ENCODE measurements at places on chromosomes 11 and 22. TPM values are rescaled to one million over a fixed set of nuclear protein-coding genes. Genes with fewer than 3 reads are reported as not detected.

- no peak for DNase-seq
- H3K27me3 ChIP-seq, result no peaks in the 10 kb centered on the region
These were observed 62.3 kb downstream of the DEUP1 start for GRCh38 chr11:93392867-93393266.

- no peaks in the 10 kb centered on the region for H3K36me3 ChIP-seq
- no peaks in the 10 kb centered on the region for H3K4me1 ChIP-seq
- no peak for DNase-seq
- H3K27ac ChIP-seq, result no peak overlapping the region
These were observed 76.1 kb downstream of the BBOX1 start for GRCh38 chr11:27116684-27117083.

- DNase-seq, result no peak
- no peak overlapping the region for H3K4me3 ChIP-seq
- H3K27ac ChIP-seq, result no peak overlapping the region
- no peaks in the 10 kb centered on the region for H3K36me3 ChIP-seq
- no peaks in the 10 kb centered on the region for H3K4me1 ChIP-seq
These were observed 102.7 kb upstream of the MTNR1B start for GRCh38 chr11:92866679-92867282.

- peak; percentile 78 for DNase-seq
- H3K4me3 ChIP-seq, result peak overlapping the region; percentile 32
- H3K27me3 ChIP-seq, result peaks cover 9% of the 10 kb centered on the region
- H3K36me3 ChIP-seq, result no peaks in the 10 kb centered on the region
- H3K4me1 ChIP-seq, result peaks cover 9% of the 10 kb centered on the region
These were observed 1.4 kb upstream of the KREMEN1 start for GRCh38 chr22:29071261-29072045.

DNA sequence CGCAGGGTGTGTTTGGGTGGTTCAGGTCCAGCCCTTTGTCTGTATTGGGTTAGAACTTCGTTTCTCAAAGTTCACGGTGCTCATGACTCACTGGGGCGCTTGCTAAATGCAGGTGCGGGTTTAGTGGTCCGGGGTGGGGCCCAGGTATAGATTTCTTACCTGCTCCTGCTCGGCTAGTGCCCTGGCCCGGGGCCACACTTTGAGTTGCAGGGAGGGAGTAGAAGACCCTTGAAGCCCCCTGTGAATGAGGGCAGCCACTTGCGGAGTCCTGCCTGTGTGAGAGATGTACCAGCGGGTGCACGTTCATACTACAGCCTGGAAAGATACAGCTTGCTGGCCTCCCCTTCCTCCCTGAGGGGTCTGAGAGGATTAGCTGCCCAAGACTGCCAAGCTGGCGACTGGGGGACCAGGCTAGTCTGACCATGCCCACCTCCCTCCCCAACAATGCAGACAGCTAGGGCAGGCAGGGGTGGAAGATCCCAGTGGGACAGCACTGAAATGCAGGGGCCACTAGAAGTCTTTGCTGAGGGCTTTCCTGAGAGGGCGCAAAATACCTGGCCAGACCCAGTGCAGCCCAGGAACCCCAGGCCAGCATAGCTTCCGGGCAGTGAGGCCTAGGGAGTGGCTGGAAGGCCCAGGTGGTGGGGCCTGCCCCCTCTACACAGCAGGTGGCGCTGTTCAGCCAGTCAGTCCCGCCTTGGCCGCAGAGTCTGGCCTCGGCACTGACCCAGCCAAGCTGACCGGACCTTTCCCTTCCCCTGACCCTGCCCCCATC, 5.1 kb upstream of the MYRF start:
- no peaks in the 10 kb centered on the region for H3K36me3 ChIP-seq
- no peak overlapping the region for H3K4me3 ChIP-seq
- peak; percentile 41 for DNase-seq

DNA sequence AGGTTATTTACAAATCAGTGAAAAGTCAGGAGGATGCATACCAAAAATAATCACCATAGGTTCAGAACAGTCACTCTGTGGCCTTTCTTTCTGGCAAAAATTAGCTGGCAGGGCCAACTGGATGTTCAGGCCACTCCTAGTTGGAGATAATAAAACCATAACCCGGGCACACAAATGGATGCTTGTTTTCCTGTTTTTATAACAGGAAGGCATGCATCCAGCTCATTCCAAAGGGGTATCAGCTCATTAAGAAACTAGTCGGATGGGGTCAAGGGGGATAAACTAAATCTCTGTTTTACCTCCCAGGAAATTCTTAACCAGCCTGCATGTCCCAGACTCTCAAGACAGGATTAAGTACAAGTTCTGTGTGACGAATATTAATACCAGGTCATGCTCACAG, 81.0 kb downstream of the FBXO7 start:
- no peaks in the 10 kb centered on the region for H3K36me3 ChIP-seq
- no peak overlapping the region for H3K27ac ChIP-seq
- H3K4me3 ChIP-seq, result no peak overlapping the region
- H3K27me3 ChIP-seq, result no peaks in the 10 kb centered on the region

DNA sequence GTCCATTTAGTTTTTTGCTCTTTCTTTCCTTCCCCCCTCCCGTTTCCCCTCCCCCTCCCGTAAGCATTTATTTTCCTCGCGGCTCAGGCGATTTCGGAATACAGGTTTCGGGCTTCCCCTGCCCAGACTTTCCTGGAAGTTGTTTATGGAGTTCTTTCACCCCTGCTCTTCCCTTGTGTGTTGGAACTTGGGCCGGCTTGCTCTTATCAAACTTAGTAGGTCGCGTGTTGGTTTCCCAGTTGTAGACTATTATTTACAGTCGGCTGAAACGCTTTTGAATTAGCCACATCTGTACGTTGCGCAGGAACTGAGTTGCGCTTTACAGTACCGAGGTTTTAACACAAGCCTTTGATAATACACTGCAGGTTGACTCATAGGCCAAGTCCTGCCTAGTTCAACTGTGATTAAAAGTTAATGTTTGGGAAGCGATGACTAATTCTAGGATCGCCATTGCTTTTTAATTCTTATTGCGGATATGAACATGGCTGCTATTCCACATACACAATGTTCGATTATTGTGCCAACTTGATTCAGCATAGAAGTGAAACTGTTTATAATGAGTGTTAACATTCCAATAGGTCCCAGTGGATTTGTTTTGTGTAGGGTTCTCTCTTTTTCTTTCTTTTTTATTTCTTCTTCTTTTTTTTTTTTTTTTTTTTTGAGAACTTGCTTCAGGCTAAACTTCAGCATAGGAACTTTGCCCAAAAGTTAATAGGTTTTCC, 1.7 kb downstream of the YAP1 start:
- H3K36me3 ChIP-seq, result no peaks in the 10 kb centered on the region
- no peaks in the 10 kb centered on the region for H3K27me3 ChIP-seq
- H3K27ac ChIP-seq, result peak overlapping the region; percentile 97
- peak; percentile 7 for DNase-seq
- H3K4me1 ChIP-seq, result no peaks in the 10 kb centered on the region

GRCh38 chr22:24816806-24817205, 10.8 kb downstream of the SGSM1 start:
- DNase-seq, result no peak
- H3K36me3 ChIP-seq, result no peaks in the 10 kb centered on the region
- no peak overlapping the region for H3K4me3 ChIP-seq
- H3K4me1 ChIP-seq, result no peaks in the 10 kb centered on the region
- H3K27ac ChIP-seq, result no peak overlapping the region

DNA sequence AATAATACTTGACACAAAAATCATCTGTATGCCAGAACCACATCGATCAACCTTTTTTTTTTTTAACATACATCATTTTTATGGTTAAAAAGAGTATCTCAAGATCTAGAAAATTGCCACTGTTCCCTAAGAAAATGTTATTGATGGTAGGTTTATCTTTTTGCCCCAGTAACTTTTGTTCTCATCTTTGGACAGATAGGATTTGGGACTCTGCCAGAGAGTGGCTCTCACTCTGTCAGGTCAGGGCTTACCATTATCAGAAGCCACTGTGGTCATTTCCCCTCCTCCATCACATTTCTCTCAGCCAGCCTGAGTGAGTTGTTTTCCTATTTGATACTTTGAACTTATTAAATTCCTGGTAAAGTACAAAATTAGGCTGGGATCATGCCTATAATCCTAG, 47.9 kb upstream of the YWHAH start:
- H3K27ac ChIP-seq, result no peak overlapping the region
- no peak for DNase-seq
- no peak overlapping the region for H3K4me3 ChIP-seq
- peaks cover 9% of the 10 kb centered on the region for H3K36me3 ChIP-seq
- no peaks in the 10 kb centered on the region for H3K27me3 ChIP-seq

DNA sequence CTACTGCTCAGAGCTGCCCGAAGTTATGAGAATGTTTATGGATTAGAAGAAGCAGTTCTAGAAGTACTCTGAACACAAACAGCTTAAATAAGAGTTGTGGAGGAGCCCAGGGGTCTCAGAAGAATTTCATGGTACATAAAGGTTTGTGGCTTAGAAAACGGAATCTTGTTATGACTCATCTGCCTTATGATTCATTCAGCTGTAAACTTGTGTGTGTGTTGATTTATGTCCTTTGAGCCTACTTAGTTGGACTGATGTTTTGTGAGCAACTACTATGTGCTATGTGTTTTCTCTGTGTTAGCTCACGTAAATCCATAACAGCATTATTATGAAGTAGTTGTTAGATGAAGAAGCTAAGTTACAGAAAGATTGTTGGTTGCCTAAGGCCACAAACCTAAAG, 203.7 kb downstream of the PGR start:
- no peak overlapping the region for H3K4me3 ChIP-seq
- H3K27me3 ChIP-seq, result no peaks in the 10 kb centered on the region
- H3K36me3 ChIP-seq, result no peaks in the 10 kb centered on the region
- H3K4me1 ChIP-seq, result no peaks in the 10 kb centered on the region
- H3K27ac ChIP-seq, result no peak overlapping the region

- H3K27me3 ChIP-seq, result no peaks in the 10 kb centered on the region
- no peak overlapping the region for H3K4me3 ChIP-seq
- H3K4me1 ChIP-seq, result no peaks in the 10 kb centered on the region
- DNase-seq, result no peak
These were observed 36.9 kb downstream of the F2 start for GRCh38 chr11:46755962-46756361.

GRCh38 chr11:108025387-108026080, 16.8 kb downstream of the CUL5 start:
- no peak overlapping the region for H3K4me3 ChIP-seq
- H3K36me3 ChIP-seq, result no peaks in the 10 kb centered on the region
- no peak for DNase-seq
- H3K27me3 ChIP-seq, result no peaks in the 10 kb centered on the region

- no peaks in the 10 kb centered on the region for H3K27me3 ChIP-seq
- no peak overlapping the region for H3K4me3 ChIP-seq
- no peaks in the 10 kb centered on the region for H3K36me3 ChIP-seq
- no peak for DNase-seq
- H3K27ac ChIP-seq, result no peak overlapping the region
These were observed 490.4 kb downstream of the MN1 start for GRCh38 chr22:27310966-27311697.

DNA sequence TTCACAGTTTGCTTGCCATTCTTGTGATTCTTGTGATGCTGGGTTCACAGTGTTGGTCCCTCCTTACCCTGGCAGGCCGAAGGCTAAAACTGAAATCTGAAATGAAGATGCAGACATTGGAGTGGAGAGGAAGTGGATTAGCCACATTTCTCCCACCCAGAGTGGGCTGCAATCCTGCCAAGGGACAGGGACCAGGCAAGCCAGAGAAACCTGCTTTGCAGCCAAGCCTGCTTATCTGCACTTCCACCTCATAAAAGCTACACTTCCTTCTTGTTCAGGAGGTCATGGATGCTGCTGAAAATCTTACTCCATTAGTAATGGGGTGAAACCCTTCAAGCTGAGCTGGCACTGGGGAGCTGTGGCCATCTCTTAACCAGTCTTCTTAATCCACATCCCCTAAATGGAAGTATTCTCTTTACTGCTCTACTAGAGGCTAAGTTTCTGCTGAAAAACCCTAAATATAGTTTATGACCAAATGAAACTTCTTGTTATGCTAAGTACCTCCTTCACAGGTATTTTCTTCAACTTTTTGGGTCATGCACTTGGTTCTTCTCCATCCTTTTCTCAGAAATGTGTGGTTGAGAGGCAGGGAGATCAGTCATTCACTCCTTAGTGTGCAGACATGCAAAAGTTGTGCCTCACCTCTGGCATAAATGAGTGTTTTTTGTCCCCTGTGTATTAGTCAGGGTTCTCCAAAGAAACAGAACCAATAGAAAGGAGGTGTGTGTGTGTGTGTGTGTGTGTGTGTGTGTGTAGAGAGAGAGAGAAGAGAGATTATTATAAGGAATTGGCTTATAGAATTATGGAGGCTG, 133.9 kb upstream of the BMAL1 start:
- H3K27me3 ChIP-seq, result no peaks in the 10 kb centered on the region
- H3K4me3 ChIP-seq, result no peak overlapping the region
- no peak for DNase-seq
- no peaks in the 10 kb centered on the region for H3K36me3 ChIP-seq
- H3K4me1 ChIP-seq, result no peaks in the 10 kb centered on the region

DNA sequence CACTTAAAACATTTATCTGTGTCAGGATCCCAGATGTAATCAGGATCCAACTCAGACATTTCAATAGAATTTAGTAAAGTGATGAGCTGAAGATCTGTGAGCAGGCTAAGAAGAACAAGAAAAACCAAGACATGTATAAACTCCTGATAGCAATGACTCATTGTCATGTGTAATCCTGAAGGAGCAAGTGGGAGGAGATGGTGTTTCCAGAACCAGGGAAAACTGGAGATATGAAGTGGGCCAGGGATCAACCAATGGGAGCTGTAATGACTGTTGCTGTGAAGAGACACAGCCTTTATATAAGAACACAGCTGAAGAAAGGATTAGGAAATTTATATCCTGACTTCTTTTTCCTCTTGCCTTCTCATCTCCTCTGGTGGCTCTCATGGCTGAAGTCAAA, 682.5 kb upstream of the ARHGAP42 start:
- no peak overlapping the region for H3K27ac ChIP-seq
- no peaks in the 10 kb centered on the region for H3K36me3 ChIP-seq
- H3K27me3 ChIP-seq, result no peaks in the 10 kb centered on the region

- H3K4me1 ChIP-seq, result peaks cover 9% of the 10 kb centered on the region
- no peak overlapping the region for H3K27ac ChIP-seq
- H3K4me3 ChIP-seq, result no peak overlapping the region
- no peaks in the 10 kb centered on the region for H3K36me3 ChIP-seq
These were observed 17.5 kb downstream of the RPL3 start for GRCh38 chr22:39301926-39302325.

DNA sequence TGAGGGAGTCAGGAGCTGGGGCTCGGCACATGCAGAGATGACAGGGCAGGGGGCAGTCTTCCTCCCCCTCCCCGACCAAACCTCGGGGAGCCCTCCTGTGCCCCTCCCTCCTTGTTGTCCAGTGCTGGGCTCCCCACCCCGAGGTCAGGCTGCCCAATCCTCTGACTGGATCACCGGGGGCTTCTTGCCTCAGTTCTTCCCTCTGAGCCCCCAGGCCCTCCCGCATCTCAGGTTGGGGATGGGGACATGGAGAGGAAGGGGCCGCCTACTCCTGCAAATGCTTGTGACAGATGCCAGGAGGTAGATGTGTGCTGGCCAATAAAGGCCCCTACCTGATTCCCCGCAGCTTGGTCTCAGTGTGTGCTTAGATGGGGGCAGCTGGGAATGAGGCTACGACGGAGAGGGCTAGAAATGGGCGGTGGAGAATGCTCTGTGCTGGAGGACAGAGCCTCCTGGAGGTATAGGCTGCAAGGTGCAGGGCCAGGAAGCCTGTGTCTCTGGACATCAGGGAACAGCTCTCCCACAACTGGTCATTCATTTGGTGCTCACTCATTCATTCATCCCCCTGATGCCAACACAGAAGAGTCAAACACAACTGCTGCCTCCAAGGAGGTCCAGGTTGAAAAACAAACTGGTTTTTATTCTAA, 8.4 kb downstream of the RHBDD3 start:
- H3K27me3 ChIP-seq, result no peaks in the 10 kb centered on the region
- H3K4me1 ChIP-seq, result no peaks in the 10 kb centered on the region
- no peaks in the 10 kb centered on the region for H3K36me3 ChIP-seq
- H3K27ac ChIP-seq, result no peak overlapping the region
- no peak for DNase-seq

RSF1 gene
- total RNA-seq, result 79.3 TPM

GRM5 gene
- 0.43 TPM for total RNA-seq

OR8U1 gene
- not detected for total RNA-seq

SCN4B gene
- 2.8 TPM for total RNA-seq

BAD gene
- 25.3 TPM for total RNA-seq

TRPC6 gene
- total RNA-seq, result 0.25 TPM

UPB1 gene
- total RNA-seq, result not detected
